ENCODE measurements at places on chromosomes 6 and 20. TPM values are rescaled to one million over a fixed set of nuclear protein-coding genes. Genes with fewer than 3 reads are reported as not detected.

The IL17F gene
- not detected for total RNA-seq

- ATAC-seq = no peak
These were observed 51.9 kb downstream of the FAM120B start for GRCh38 chr6:170358496-170358895.

DNA sequence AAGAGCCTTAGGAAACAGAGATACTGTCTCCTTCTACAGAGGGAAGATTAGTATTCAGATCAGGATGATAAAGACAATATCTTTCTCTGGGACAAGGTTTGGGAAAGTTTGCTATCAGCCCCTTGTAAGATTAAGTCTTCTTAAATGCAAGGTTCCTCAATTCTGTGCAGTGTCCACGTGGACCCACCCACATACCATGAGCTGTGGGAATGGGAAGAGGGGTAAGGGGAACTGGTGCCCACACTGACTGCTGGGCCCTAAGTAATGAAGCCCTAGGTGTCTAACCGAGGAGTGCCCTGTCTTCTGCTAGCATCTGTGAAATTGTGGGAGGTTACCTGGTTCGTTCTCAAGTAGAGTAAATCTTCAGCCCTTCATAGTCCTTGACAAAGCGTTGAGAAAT, 5.8 kb upstream of the SSTR4 start:
- ATAC-seq = no peak

The PNLDC1 gene
- 0.47 TPM for total RNA-seq

- no peak for ATAC-seq
These were observed 304.3 kb upstream of the SUPT3H start for GRCh38 chr6:45681860-45682511.

The POU5F1 gene
- total RNA-seq = 0.58 TPM

GRCh38 chr6:104705095-104705707, 154.5 kb downstream of the HACE1 start:
- ATAC-seq = peak; percentile 46

- ATAC-seq = no peak
These were observed 78.5 kb upstream of the FAM184A start for GRCh38 chr6:119156757-119157505.

The ENPP1 gene
- 11.1 TPM for total RNA-seq

DNA sequence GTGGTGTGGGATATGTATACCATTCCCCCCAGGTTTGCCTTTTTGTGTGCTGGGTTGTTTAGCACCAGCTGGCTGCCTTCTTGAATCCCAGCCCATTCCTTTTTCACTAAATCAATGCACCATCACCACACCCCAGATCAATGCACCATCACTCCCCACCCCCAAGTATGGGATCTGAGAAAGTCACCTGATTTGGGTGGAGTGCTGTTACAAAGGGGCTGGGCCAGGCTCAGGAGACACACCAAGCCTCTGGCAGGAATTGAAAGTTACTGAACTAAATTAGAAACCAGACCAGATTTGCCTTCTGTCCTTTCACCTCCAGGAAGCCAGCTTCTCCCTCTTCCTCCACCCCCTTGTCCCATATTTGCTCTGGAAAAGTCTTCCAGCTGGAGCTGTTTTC, 19.6 kb upstream of the PKHD1 start:
- ATAC-seq = no peak

DNA sequence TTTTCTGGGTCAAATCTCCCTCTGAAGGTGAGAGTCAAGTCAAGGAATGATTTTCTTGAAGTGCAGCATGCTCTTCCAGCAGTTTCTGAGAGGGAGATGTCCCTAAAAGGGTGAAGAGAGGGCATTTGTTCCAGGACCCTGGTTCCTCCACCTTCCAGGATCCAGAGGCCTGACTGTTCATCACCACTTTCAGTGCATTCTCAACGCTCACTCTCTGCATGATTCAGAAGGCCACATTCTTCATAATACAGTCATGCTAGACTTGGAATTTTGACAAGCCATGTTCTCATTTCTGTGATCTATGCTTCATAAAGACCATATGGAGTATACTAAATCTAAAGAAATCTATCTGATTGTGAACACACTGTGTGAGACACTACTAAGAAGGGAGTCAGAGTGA, 85.1 kb downstream of the PDE7B start:
- ATAC-seq = no peak

- ATAC-seq = no peak
These were observed 84.8 kb downstream of the TTLL2 start for GRCh38 chr6:167409694-167410093.

- ATAC-seq = no peak
These were observed 56.8 kb upstream of the TMEM200A start for GRCh38 chr6:130309028-130309427.

All from gastroesophageal sphincter (tissue), 4 donors.